Activated T-cell treated with anti-CD3 and anti-CD28 coated beads, Interleukin-2, amount 50 U/mL, for 24 hours (primary cell): ENCODE measurements at places on chromosomes 12 and 14.
A peak's percentile ranks its signal among the peaks of the same experiment; 100 is the strongest.

DNA sequence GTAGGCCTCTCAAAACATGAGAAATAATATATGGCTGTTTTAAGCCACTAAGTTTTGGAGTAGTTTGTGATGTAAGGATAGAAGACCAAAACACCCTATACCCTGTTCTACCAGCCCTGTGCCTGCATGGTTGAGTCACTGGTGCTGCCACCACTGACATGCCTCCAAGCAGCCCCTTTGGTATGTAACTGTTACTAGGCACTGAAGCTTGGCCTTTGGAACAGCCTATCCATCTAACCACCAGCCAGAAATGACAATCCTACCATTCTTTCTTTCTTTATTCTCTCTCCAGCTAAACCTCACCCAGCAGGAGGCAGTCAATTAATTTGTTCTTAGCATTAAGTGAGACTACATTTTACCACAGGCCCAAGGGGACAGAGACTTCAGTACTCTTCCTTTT, 240.3 kb downstream of the MSRB3 start:
- DNase-seq, result no peak

DNA sequence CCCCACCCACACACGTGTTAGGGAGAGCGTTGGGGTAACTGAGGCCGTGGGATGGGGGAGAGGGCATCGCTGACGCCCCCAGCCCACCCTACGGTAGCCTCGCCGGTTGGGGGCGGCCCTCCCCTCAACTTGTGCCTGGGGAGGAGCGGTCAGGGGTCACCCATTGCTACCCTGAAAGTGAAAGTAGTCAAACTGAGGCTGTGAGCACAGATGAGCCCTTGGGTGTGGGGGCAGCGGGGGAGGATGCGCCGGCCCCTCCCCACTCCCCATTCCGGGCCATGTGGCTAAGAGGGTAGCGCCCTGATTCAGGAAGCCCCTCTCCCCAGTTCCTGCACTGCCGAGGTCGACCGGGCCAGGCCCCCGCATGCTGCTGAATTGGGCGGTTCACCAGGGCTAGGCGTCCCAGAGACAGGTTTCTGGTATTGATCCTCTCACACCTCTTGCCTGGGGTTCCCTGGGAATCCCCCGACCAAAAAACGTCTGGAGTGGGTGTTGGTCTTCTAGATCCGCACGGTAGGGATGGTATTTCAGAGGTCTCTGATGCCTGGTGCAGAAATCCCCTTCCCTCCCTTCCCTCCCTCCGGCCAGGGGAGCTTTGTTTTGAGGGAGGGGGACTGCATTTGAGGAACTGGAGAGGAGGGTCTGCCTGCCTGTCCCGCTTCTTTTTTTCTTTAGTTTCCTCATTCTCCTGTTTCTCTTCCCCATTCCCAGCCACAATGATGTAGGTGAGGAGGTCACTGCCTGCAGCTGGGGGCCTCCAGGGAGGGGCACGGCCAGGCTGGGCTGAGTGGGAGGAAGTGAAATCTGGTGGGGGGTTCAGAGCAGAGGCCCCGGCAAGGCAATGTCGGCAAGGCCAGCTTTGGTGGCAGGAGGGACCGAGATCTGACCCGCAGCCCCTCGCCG, 1.0 kb downstream of the SH2B3 start:
- peak; percentile 76 for DNase-seq

DNA sequence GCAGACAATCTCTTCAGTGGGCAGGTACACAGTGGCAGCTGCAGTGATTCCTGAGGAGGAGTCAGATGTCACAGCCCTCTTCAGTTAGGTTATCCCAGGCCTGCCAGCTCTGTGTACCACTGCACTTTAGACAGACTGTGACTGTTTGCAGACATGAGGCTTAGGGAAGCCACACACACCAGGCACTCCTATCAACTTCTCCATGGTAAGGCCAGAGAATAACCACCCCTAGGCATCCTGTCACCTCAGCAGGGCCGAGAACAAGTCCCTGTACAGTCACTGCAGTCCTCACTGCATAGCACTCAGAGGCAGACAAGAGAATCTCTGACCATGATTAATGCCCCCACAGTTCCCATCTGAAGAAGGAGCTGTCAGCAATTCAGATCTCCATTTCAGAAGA, 296.5 kb downstream of the GALC start:
- no peak for DNase-seq

DNA sequence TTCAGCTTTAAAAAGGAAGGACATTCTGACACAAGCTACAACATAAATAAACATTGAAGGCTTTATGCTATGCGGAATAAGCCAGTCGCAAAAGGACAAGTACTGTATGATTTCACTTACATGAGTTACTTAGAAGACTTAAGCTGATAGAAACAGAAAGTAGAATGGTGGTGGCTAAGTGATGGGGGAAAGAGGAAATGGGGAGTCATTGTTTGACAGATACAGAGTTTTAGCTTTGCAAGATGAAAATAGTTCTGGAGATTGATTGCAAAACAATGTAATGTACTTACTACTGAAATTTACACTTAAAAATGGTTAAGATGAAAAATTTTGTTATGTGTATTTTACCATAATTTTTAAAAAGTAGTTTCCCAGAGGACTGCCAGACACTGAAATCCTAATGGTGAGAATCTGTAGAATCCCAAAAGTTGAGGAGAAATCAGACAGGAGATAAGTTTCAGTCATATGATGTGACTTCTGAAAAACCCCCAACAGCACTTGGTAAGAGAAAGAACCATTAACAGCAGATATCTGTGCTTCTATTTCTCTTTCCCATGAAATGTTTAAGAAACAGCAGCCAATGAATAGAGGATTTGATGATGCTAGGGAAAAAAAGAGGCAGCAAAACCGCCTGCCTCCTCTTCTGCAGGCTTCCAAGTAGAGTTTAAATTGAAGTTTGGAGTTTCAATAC, 16.6 kb upstream of the CLEC2A start:
- DNase-seq, result no peak

DNA sequence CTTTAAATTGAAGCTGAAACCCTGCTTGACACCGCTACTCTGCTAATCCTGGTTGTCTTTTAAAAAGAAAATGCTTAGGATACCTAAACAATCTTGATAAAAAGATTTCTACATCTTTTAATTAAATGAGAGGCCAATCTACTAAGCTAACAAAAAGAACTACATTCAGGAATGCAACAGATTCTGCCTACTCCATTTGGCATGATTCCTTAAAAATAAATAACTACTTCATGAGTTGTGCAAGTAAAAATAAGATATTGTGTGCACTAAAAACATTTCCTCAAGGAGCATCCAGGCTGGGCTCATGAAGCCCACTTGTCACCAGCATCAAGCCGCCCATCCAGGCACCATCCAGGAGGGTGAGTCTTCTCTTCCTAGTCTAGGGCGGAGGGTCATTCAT, 197.5 kb downstream of the PAX9 start:
- no peak for DNase-seq

- no peak for DNase-seq
These were observed 77.9 kb downstream of the PTGER2 start for GRCh38 chr14:52391881-52392615.

DNA sequence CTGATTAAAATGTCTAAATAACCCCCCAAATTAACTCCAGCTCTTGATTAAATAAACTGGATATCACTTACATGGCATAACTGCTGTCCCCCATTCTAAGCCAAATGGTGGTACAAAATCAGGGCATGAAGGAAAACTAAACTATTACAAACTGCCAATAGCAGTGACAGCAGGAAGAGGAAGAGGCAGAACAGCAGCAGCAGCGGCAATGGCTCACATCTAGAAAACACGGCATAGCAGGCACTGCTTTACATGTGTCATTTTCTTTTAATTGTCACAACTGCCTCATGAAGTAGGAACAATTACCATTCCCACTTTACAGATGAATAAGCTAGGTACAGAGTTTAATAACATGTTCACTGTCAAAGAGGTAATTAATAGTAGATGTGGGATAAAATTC, 92.0 kb downstream of the EPS8 start:
- no peak for DNase-seq
